ENCODE measurements at places on chromosomes 12 and 14. TPM values are rescaled to one million over a fixed set of nuclear protein-coding genes. Genes with fewer than 3 reads are reported as not detected.

The RILPL2 gene
- 6.5 TPM for total RNA-seq

DNA sequence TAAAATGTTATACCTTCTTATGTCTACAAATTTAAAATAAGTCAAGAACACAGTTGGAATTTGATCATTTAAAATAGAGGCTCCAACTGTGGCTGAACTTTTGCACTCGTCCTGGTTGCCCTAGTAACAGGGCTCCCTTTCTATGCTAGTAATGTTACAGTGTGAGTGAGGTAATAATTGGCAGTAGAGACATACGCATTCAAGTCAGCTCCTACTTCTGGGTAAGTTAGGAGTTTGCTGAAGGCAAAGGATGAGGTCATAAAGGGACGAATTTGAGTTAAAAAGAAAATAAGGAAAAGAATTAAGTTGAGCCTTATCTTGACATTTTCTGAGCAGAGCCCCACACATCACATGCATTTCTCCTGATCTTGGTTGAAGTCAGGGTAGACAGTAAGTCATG is 129.1 kb downstream of the TMEM117 start:
- H3K27ac ChIP-seq: no peak overlapping the region
- no peaks in the 10 kb centered on the region for H3K36me3 ChIP-seq
- no peak for DNase-seq
- H3K4me3 ChIP-seq: no peak overlapping the region
- H3K27me3 ChIP-seq: no peaks in the 10 kb centered on the region
- H3K4me1 ChIP-seq: no peaks in the 10 kb centered on the region

GRCh38 chr12:57232156-57232756 is 2.7 kb downstream of the SHMT2 start:
- H3K4me3 ChIP-seq: no peak overlapping the region
- peaks cover 44% of the 10 kb centered on the region for H3K36me3 ChIP-seq

DNA sequence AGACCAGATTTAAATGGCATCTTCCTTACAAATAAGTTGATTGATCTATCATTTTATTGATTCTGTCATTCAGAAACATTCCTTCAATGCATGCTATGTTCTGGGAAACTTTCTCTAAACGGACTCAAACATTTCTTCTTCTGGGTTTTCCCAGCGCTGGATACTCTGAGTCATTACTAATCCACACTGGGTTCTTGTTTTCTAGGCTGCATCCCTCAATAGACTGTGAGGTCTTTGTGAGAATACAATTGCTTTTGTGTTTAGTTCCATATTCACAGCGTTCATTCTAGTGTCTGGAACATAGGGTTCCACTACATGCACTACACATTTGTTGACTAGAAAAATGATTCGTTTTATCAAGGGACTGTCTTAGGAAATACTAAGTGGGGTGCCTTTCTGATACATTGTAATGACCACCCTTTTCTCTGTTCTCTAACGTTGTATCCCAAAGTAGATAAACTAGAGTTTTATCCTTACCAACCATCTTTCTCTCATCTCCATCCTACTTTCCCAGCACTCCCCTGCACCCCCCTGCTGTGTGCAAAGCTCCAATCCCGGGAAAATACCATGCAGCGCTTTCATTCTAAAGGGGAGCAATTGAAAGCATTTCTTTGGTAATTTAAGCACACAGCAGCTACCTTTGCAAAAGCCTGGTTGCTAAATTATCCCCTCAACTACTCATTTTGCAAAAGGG is 878.7 kb downstream of the DIO2 start:
- no peak for DNase-seq
- H3K27ac ChIP-seq: no peak overlapping the region
- H3K36me3 ChIP-seq: no peaks in the 10 kb centered on the region
- H3K4me3 ChIP-seq: no peak overlapping the region
- H3K27me3 ChIP-seq: no peaks in the 10 kb centered on the region

The OR10P1 gene
- not detected for total RNA-seq

DNA sequence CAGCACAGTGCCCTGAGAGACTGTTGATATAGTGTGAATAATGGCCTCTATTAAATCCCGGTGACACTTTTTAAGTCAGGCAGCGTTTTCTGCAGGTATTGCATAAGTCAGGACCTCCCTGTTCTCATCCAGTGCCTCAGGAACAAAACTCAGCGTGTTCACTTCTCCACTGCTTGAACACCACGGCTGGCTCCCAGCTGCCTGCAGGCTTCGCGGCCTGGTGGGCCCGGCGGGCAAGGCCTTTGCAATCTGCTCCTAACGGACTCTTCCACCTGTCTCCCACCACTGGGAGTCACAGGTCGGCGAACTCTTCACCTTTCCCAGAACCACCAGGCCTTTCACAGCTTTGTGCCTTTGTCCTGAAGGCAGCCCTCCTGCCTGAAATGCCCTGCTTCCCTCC is 18.7 kb downstream of the RFX4 start:
- H3K4me3 ChIP-seq: no peak overlapping the region
- H3K27ac ChIP-seq: no peak overlapping the region
- no peak for DNase-seq
- peaks cover 19% of the 10 kb centered on the region for H3K27me3 ChIP-seq
- no peaks in the 10 kb centered on the region for H3K4me1 ChIP-seq
- H3K36me3 ChIP-seq: no peaks in the 10 kb centered on the region

DNA sequence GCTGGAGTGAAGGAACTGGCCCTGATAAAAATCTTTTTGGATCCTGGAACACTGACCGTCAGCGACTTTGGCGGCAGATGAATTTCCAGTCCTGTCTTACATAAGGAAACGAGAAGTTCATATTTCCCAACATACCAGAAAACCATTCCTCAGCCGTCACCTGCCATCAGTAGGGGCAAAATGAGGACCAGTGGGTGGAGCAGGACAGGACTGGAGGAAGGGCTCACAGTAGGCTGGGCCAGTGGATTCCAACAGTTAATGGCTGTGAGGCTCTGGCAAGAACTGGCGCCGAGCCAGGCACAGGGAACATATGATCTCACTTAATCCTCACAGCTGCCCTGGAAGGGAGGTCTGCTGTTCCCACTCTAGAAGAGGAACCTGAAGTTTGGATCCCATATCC is 67.2 kb upstream of the FAM181A start:
- peaks cover 5% of the 10 kb centered on the region for H3K27me3 ChIP-seq
- no peaks in the 10 kb centered on the region for H3K36me3 ChIP-seq
- H3K4me3 ChIP-seq: no peak overlapping the region
- no peaks in the 10 kb centered on the region for H3K4me1 ChIP-seq
- no peak for DNase-seq
